ENCODE measurements at places on chromosomes 16 and 17. TPM values are rescaled to one million over a fixed set of nuclear protein-coding genes. Genes with fewer than 3 reads are reported as not detected.
A peak's percentile ranks its signal among the peaks of the same experiment; 100 is the strongest.

Gene PITPNM3
- 1.5 TPM for polyA plus RNA-seq

Gene KRT36
- polyA plus RNA-seq = not detected

Gene CNP
- 38.3 TPM for polyA plus RNA-seq

Gene CDC42EP4
- 15.7 TPM for polyA plus RNA-seq

Gene TBX6
- polyA plus RNA-seq = 0.10 TPM

DNA sequence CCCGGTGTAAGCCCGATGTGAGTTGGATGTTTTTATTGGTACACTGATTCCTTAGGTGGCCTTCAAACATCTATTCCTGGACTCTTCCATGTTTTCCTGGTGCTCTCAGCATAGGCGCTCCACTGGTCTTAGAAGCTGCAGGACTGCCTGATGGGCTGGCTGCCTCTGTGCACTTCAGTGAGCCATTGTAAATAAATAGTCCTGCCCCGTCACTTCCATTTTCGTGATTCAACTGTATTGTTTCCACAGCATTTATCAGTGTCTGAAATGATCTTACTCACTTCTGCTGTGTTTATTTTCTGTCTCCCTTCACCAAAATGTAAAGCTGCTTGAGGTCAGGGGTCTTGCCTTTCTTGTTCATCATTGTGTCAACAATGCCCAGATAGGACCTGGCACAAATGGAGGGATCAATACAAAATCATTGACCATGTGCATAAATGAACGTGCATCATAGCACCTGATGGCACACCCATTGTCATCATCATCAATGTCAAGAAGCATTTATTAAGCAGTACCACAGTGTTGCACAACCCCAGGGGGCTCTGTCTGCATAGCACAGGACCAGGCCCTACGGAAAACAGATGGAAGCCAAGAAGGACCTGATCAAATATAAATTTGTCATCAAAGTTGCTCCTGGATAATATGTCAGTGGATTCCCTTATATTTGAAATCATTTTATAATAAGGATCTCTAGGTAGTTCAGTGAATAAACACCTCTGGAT lies 66.6 kb upstream of the CPHXL start:
- no peaks in the 10 kb centered on the region for H3K36me3 ChIP-seq
- DNase-seq = no peak
- H3K4me3 ChIP-seq = no peak overlapping the region
- H3K27me3 ChIP-seq = no peaks in the 10 kb centered on the region

DNA sequence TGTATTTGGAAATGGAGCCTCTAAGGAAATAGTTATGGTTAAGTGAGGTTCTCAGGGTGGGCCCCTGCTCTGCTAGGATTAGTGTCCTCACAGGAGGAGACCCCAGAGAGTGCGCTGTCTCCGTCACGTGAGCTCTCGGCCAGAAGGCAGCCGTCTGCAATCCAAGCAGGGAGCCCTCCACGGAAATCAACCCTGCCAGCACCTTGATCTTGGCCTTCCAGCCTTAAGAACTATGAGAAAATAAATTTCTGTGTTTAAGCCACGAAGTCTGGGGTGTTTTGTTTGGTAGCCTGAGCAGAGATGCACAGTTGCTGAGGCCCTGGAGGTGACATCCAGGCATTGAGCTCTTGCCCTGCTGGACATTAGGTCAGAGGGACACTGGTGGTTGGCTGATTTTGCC lies 32.4 kb upstream of the GSE1 start:
- no peaks in the 10 kb centered on the region for H3K27me3 ChIP-seq
- no peak for DNase-seq
- H3K4me1 ChIP-seq = peaks cover 12% of the 10 kb centered on the region
- H3K36me3 ChIP-seq = no peaks in the 10 kb centered on the region
- H3K4me3 ChIP-seq = no peak overlapping the region
- H3K27ac ChIP-seq = no peak overlapping the region

DNA sequence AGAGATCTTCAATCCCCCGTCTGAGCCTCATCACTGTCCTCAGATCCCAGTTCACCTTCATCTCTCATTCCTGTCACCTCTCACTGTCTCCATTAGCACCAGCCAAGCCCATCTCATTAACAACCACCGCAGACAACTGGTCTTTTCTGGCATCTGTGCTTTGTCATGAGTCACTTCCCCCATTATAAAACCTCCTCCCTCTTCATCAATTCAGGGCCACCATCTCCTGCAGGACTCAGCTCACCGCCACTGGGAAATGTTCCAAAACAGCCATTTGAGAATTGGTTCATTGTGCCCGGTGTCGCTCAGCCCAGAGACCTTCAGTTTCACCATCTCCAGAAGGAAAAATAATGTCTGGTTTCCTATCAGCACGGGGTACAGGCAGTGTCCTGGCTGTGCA lies 56.9 kb upstream of the TEKT3 start:
- DNase-seq = no peak
- H3K4me1 ChIP-seq = no peaks in the 10 kb centered on the region
- H3K36me3 ChIP-seq = no peaks in the 10 kb centered on the region
- no peak overlapping the region for H3K4me3 ChIP-seq

- no peak for DNase-seq
- H3K4me1 ChIP-seq = peaks cover 9% of the 10 kb centered on the region
- H3K27me3 ChIP-seq = no peaks in the 10 kb centered on the region
- no peaks in the 10 kb centered on the region for H3K36me3 ChIP-seq
Measured at GRCh38 chr17:48497103-48497502, 33.7 kb downstream of the HOXB1 start.

- H3K4me1 ChIP-seq = no peaks in the 10 kb centered on the region
- no peaks in the 10 kb centered on the region for H3K36me3 ChIP-seq
Measured at GRCh38 chr16:24863582-24864437, 18.0 kb downstream of the SLC5A11 start.

DNA sequence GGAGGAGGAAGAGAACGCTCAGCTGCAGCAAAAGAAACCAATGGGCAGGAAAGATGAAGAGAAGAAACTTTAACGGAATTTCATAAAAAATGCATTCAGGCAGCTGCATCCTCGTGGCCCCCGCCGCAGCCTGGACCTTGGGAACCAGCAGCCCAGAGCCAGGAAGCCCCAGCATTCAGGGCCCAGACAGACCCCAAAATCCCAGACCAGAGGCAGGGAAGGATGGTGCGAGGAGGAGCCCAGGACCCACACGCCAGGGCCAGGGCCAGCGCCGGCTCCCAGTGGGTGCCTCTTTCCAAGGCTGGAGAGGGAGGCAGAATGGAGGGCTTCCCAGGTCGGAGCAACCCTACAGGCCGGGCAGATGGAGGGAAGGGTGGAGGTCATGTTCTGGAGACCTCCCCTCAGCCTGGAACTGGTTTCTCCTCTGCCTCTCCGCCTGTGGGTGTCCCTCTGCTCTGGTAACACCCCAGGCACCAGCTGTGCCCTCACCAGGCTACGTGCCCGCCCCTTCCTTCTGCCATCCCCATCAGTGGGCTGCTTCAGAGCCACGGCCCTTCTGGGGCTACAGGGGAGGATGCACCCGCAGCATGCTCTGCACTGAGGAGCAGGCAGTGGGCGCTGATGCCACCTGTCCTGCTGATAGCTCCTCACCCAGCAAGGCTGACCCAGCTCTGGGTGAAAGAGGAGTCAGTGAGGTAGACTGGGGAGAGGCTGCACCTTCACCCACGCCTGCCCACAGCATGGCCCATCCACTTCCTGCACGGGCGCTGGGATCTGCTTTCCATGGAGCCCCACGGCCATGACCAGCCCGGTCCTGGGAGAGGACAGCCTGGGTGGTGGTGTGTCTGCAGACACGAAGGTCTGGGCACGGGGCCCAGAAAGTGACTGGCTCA lies 1.2 kb upstream of the MIF4GD start:
- H3K27ac ChIP-seq = peak overlapping the region; percentile 84
- no peaks in the 10 kb centered on the region for H3K27me3 ChIP-seq
- peaks cover 21% of the 10 kb centered on the region for H3K4me1 ChIP-seq
- DNase-seq = no peak

DNA sequence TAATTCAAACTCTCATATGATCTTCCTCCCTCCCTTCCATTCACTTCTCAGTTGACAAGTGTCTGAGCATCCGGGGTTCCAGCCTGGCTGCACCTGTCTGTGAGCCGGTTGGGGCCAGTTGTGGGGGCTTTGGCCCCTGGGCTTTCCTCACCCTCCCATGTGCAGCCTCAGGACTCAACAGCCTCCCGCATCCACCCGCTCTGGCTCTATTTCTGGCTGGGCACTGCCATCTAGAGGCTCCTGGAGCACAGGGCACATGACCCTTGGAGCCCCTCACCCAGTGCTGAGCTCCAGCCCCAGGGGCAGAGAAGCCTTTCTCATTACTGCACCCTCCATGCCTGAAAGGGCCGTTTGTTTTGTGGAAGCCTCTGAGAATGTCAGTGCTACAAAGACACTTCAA lies 43.3 kb downstream of the HAPSTR1 start:
- no peaks in the 10 kb centered on the region for H3K36me3 ChIP-seq
- no peak overlapping the region for H3K27ac ChIP-seq
- no peaks in the 10 kb centered on the region for H3K27me3 ChIP-seq
- H3K4me3 ChIP-seq = no peak overlapping the region
- DNase-seq = no peak
- H3K4me1 ChIP-seq = peaks cover 13% of the 10 kb centered on the region

DNA sequence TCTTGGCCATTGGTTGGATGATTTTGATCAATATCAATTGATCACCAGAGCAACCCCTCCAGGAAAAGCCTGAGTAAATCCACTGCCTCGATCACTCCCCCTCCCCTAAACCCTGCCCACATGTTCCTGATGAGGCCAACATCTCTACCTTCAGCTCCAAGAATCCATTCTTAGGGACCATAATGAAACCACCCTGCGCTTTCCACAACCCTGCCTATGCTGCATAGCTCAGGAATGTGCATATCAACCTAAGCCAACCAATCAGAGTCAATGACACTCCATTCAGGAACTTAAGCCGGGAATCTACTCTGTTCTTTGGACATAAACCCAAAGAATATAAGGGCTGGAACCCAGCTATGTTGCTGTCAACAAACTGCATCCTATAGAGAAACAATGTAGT lies 86.3 kb downstream of the MYH11 start:
- no peaks in the 10 kb centered on the region for H3K4me1 ChIP-seq
- H3K27me3 ChIP-seq = no peaks in the 10 kb centered on the region
- H3K4me3 ChIP-seq = no peak overlapping the region
- no peaks in the 10 kb centered on the region for H3K36me3 ChIP-seq
- no peak overlapping the region for H3K27ac ChIP-seq

DNA sequence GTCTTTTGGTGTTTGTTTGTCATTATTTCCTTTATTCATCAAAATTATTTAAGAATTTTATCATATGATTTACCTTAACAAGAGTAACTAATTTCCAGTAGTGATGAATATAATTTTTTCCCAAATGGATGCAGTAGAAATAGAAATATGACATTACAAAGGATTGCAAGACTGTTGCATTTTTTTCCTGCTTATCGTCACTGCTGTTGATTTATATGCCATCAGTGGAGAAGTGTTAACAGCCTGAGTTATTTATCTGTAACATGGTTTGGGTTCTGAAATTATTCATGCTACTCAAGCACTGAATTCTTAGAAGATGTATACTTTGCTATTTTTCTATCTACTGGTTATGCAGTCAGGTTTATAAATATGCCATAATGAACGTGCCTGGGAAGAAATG lies 68.6 kb downstream of the TMEM100 start:
- H3K27ac ChIP-seq = no peak overlapping the region
- H3K4me1 ChIP-seq = no peaks in the 10 kb centered on the region
- H3K27me3 ChIP-seq = no peaks in the 10 kb centered on the region
- H3K36me3 ChIP-seq = no peaks in the 10 kb centered on the region

- no peak for DNase-seq
- no peaks in the 10 kb centered on the region for H3K27me3 ChIP-seq
- H3K36me3 ChIP-seq = no peaks in the 10 kb centered on the region
- no peak overlapping the region for H3K4me3 ChIP-seq
- H3K27ac ChIP-seq = no peak overlapping the region
- no peaks in the 10 kb centered on the region for H3K4me1 ChIP-seq
Measured at GRCh38 chr16:3212567-3212966, 22.4 kb downstream of the ZNF200 start.
